ENCODE measurements at places on chromosomes 12 and 14.

- no peak for DNase-seq
These were observed 1.6 kb downstream of the GSG1 start for GRCh38 chr12:13101821-13102375.

- DNase-seq, result no peak
These were observed 2.5 kb upstream of the DIO3 start for GRCh38 chr14:101558739-101559240.

DNA sequence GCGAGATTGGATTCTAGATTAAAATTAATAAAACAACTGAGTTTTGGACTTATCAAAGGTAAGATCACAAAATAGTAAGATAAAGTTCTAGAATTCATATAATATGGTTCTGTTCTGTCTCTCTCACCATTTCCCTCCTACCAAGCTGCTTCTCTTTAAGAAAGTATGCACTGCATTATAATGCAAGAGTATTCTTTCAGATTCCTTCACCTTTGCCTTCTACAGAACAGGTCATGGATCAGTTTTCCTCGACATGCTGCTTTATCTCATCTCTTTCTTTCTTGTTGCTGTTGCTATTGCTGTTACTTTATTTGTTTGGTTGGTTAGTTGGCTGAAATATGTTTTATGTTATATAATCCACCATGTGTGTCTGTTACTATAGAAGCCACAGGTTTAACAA lies 357.0 kb downstream of the NAV3 start:
- no peak for DNase-seq

DNA sequence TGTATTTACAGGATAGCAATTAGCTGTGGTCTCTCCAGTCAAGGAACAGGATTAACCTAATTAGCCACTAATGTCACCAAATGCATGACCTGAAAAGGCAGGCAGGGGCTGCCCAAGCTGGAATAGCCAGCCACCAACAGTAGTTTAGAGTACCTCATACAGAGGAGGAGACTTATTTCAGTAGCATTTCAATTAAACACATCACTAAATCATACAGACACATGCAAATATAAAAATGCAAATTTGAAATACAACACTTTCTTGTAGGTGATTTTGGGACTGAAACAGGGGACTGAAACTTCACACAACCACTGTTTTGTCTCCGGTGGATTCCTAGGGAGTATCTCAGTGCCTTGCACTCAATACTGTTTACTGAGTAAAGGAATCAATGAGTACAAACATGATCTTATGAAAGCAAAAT lies 636 bp upstream of the IFNG-AS1 start:
- DNase-seq, result no peak

- DNase-seq, result no peak
These were observed 282.1 kb upstream of the GRIP1 start for GRCh38 chr12:66960704-66961690.

GRCh38 chr12:67632005-67632404 lies 16.5 kb upstream of the DYRK2 start:
- DNase-seq, result no peak

DNA sequence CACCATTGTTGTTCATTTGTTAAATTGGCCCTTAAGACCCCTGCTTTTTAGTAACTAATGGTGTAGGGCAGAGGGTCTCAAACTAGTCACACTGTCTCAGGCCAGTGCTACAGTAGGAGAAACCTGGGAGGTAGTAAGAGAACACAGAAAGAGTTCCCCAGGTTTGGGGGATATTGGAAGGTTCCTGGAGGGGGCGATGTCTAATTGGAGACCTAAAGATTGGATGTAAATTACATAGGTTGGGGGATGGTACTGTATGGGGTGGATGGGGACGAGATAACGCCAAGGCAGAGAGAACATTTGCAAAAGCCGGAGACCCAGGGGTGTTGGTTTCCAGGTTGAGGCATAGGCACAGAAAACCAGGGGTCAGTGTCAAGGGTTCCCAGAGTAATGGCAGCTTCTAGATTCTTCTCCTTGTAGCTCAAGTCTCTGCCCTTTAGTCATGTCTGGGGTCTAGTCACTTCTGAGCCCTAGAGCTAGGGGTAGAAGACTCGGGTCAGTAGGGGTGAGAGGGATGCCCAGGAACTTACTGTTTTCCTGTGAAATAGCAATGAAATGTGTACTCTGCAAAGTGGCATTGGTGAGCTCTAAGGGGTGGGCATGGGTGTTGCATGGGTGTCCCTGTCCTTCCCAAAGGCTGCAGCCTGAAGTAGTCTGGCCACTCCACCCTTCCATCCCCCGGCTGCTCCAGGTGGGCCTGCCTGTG lies 21.8 kb downstream of the PLEKHG3 start:
- no peak for DNase-seq

DNA sequence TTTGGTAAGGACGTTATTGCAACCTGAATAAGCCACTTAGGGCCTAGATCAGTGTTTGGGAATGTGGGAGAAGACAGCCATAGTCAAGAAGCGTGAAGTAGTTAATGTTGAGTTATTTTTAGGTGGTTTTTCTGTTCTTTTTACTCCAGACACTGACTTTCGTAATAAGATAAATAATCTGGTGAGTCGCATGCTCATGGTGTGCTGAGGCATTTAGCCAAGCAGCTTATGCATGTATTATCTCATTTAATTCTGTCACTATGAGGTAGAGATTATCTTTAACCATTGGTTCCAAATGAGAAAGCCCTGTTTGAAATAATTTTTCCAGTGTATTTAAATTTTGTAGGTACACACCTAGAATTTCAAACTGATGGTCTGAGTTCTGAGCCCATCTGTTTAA lies 67.3 kb downstream of the RCOR1 start:
- no peak for DNase-seq

DNA sequence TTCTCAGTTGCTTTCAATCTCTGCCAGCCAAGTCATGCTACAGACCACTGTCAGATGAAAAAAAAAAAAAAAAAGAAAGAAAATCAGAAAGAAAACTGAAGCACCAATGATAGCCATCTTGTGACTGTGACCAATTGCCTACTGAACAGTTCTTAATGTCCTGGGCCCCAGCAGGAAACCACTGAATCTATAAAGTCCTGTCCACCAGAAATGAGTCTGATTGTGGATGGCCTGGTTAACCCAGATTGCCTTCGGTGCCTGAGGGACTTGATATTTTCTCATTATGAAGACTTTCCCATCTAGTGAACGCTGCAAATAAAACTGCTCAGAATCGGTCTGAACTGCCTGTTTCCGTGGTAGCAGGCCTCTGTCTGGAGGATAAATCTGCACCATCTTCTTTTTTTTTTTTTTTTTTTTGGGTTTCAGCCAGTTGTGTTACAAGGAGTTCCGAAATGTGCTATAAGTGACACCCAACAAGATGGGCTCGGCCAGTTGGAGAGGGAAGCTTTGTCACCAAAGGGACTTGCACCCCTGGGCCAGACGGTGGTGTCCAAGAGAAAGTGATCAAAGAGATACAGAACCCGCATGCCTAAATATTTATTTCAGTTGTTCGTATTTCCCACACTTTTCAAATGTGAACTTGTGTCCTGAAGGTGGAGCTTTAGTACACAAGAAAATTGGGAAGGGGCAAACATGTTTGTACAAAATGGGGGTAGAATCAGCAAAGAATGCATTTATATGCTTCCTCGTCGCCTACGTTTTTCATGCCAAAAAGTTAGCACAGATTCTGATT lies 3.0 kb upstream of the PLXNC1 start:
- no peak for DNase-seq

GRCh38 chr14:54713379-54713778 lies 146.5 kb downstream of the SAMD4A start:
- DNase-seq, result no peak

DNA sequence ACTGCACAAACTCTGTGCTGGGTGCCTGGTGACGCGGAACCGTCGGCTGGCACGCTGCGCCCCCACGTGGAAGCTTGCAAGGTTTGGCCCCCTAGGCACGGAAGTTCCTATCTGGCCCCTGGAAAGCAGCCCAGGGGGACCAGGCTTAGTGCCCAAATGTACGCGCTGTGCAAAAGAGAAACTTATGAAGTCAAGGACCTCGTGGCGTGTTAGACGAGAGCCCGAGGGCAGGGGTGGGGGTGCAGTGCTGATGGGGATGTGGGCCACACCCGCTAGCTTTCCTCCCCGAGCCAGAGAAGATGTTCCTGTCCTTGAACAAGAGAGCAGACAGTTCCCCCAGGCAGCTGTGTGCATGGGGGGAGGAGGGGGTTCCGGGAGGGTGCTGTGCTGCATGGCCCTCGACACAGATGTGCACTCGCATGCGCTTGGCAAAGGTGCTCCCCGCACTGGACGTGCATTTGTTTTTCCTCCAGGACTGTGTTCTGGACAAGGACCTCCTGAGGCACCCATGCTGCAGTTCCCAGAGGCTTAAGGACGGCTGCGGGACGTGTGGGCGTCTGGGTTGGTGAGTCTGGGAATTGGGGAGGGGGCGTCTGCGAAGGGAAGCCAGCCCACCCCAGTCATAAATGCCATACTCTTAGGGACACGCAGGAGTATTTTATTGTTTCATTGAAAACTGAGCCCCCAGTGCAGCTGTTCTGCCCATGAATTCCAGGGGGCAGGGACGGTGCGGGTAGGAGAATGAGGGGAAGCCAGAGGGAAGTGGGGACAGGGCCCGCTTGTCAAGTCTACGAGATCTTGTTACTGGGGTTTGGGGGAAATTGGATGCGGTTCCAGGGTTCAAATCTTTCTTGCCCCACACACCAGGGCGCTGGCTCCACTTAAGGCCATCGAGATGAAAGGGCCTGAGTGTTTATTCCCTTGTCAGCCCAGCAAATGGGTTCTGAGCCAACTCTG lies 80.0 kb downstream of the NTF3 start:
- DNase-seq, result no peak

DNA sequence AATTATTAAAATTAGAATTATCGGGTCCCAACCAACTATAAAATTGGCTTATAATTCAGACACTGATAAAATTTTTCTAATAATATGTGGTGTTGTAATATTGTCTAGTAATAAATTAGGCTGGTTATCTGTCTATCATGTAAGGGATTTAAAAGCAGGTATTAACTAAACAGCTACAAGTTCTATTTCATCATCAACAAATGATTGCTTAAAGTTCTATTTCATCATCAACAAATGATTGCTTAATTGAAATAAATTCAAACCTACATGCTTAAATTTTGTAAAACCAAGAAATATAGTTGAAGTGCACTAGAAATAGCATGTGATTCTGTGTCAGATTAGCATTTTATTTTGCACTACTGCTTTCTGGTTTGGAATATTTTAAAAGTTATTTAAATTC lies 34.1 kb downstream of the SLCO1A2 start:
- no peak for DNase-seq

GRCh38 chr12:119229837-119230236 lies 51.1 kb downstream of the HSPB8 start:
- DNase-seq, result no peak

- DNase-seq, result no peak
These were observed 45.0 kb downstream of the CFAP54 start for GRCh38 chr12:96534339-96534738.

DNA sequence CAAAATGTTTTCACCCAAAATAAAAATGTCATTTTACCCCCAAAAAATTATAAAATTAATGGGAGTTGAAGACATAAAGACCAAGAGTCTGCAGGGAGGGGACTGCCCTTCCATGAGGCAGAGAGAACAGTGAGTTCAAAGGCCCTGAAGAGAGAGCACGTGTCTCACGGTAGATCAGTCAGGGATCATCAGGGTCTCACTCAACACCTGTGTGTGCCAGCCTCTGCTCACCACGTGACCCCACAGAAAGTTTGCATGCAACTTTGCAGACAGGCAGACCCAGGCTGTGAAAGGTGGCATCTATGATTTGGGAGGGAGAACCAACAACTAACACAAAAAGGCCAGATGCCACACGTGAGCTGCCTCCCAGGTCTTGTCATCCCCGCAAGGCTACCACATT lies 33.1 kb downstream of the CLMN start:
- no peak for DNase-seq

DNA sequence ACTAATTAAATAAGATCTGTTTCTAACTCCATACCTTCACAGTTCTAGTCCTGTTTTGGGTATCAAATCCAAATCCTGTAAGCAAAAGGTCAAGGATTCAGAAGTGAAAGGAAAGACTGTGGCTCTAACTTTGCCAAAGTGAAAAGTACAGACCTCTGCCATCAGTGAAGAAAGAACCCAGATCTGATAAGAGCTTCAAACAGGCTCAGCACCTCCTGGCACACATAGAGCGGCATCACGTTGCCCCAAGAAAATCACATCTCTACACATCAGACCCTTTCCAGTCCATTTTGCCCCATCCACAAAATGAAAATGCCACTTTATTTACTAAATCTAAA lies 23.2 kb downstream of the CLIP1 start:
- no peak for DNase-seq

GRCh38 chr12:57097554-57097835 lies 8.6 kb downstream of the NAB2 start:
- DNase-seq, result no peak

GRCh38 chr12:68253504-68253903 lies at the start of gene IL22:
TSS of gene IL22 (minus strand) at chr12:68253604. CDS start at chr12:68253448, 156 bp downstream.
- DNase-seq, result no peak

DNA sequence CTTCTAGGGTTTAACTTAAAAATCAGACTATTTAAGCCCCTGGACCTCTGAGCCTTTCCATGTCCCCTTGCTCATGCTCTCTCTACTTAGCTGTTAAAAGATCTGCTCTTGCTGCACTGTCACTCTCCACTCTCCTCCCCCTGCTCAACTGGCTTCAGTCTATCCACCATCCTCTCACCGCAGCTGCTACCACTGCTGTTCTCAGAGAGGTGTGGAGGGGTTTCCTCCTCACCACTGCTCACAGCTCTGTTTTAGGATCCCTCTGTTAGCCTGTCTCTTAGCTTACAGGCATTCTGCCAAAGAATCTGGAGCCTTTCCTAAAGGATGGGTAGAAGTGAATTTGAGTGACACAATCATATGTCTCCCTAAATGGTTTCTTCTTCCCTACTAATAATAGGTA lies 43.7 kb upstream of the ATP2B1 start:
- no peak for DNase-seq

DNA sequence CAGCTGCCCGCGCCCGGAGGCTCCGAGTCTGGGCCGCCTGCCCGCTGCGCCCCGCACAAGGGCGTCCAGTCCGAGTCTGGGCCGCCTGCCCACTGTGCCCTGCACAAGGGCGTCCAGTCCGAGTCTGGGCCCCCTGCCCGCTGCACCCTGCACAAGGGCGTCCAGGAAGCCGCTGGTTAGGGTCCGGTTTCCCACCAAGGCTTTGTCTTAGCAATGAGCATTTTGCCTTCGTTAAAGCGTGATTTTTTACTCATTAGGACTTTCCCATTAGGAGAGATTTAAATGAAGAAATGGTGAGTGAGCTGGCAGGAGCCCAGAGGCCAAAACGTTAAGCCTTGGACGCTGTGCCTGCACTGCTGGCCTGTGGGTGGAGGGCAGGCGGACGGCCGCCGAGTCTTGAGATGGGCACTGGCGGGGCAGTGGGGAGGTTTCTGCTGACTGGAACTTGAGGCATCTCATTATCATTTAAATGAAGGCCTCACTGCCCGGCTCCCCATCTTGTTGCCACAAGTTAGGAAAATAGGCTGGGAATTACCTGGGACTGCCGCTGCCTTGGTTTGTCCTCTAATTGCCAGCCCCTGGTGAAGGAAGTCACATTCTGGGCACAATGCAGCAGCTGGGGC lies 36.0 kb downstream of the FBRSL1 start:
- no peak for DNase-seq

GRCh38 chr12:51635346-51635745 lies 44.3 kb downstream of the SCN8A start:
- no peak for DNase-seq

GRCh38 chr12:11678781-11679180 lies 29.3 kb downstream of the ETV6 start:
- DNase-seq, result no peak
